ENCODE measurements at places on chromosomes 16 and 17.

DNA sequence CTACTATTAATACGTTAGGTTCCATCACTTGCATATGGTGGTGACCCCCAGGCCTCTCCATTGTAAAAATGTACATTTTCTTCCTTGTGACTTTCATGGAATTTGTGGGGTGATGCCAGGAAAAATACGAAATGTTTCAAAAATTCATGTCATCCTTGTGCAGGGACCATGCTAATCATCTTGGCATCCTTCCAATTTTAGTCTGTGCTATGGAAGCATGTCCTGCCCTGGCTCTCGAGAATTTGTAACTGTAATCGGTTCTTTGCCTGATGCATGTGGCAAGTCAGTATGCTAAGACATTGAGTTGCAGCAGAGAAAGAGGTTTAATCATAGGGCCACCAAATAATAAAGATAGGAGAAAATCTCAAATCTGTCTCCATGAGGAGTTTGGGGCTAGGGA lies 14.3 kb upstream of the GINS3 start:
- DNase-seq: no peak

DNA sequence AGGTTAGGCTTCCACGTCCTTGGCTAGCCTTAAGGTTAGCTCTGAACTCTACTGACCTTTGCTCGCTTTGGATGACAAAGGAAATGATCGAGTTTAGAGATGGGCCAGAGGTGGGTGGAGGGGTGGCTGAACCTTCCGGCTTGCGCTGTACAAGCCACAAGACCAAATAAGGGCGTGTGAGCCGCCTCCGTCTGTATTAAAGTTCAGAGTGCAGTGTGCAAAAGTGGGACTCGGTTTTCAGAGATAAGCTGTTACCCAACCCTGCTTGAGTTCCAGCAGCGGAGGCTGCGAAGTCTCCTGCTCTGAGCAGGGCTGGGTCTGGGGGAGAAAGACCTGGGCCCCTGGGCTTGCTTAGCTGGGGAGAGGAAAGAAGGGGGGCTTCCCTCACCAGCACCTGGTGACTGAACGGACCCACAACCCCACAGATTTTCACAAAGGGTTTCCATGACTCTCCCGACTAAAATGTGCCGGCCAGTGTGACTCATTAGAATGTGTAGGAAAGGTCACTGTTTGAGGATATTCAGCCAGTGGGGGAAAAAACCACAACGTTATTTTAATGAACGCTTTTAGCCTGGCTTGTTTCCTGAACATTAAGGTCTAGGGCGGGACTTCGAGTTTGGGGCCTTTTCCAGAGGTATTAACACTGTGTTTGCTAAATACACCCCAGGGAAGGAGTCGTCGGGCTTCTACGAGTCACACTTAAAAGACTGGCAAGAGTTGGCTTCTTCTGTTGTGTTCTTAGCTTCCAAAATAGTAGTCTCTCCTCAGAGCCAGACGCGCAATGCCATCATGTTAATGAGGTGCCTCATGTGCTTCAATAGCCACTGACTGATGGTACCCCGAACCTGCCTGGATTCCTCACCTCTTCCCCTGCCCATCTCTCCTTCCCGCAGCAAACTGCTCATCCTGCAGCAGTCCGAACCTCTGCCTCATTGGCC lies 67.0 kb downstream of the CENPV start:
- no peak for DNase-seq

DNA sequence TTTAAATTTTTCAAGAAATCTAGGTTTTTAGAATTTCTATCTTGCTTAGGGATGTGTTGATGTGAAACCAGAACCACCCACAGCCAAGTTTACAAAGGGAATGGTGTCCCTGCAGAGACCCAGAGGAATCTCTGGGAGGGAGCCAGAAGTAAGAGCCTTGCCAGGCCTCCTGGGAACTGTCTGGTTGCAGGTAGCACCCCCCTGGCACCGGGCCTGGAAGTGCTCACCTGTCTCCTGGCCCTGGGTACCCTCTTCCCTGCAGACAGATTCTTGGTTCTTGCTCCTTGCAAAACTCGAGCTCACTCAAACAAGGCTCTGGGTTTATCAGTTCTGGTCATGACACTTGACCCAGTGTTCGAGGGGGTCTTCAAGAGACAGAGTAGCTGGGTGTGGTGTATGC lies 24.6 kb upstream of the ZFP90 start:
- no peak for DNase-seq

GRCh38 chr16:75789237-75789636 lies 62.9 kb upstream of the CPHXL start:
- DNase-seq: no peak

DNA sequence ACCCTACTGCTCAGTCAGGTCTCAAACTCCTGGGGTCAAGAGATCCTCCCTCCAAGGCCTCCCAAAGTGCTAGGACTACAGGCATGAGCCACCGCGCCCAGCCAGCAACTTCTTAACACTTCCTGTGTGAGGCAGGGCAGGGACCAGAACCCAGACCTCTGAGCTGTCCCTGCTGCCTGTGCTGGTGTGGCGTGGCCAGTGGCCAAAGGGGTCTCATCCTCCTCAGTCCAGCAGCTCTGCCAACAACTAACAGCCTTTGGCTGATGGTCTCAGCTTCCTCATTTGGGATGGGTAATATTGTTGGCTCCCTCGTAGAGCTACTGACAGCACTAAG lies 1.4 kb upstream of the LLGL1 start:
- DNase-seq: no peak
